ENCODE measurements at places on chromosomes 6 and 20.

DNA sequence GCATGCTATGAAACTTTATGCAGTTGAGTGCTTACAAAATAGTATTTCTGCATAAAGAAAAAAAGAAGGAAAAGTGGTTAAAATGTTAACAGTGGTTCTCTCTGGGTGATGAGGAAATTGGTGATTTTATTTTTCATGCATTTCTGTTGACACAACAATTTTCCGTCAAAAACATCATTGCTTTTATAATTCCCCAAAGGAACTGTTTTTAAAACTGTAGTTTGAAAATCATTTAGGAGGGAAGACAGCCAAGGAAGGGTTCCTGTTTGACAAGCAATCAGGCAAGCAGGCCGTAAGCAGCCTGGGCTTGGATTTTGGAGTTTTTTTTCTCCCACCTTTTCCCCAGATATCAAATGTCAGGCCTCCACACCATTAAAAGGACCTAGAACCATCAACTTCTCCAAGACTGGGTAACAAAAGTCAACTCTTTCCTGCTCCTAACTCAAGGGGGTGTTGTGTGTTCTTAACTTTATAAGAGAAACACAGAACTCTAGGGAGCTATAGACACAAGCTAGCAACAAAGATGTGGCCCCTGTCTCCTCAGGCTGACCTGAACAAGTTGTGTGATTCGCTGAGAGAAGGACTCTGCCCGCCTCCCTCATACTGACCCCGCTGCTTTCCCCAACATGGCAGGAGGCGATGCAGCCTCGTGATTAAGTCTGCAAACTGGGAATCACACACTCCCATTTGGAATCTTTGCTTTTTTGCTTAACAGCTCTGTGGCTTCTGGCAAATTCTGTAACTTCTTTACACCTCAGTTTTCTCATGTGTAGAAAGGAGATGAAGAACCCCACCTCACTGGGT is 146.6 kb downstream of the BCAS1 start:
- no peak for DNase-seq

- DNase-seq: peak; percentile 43
These were observed 659 bp downstream of the CEP85L start for GRCh38 chr6:118650582-118651281.

- no peak for DNase-seq
These were observed 53.6 kb downstream of the CDC40 start for GRCh38 chr6:110233770-110234374.

- DNase-seq: peak; percentile 17
These were observed 159.7 kb upstream of the RPS6KA2 start for GRCh38 chr6:166786704-166787293.

- DNase-seq: no peak
These were observed 23.6 kb downstream of the CDC5L start for GRCh38 chr6:44411141-44411540.

GRCh38 chr6:7391151-7391550 is 1.5 kb downstream of the RIOK1 start:
- DNase-seq: no peak

- DNase-seq: no peak
These were observed 581.1 kb upstream of the CITED2 start for GRCh38 chr6:139955366-139956155.

DNA sequence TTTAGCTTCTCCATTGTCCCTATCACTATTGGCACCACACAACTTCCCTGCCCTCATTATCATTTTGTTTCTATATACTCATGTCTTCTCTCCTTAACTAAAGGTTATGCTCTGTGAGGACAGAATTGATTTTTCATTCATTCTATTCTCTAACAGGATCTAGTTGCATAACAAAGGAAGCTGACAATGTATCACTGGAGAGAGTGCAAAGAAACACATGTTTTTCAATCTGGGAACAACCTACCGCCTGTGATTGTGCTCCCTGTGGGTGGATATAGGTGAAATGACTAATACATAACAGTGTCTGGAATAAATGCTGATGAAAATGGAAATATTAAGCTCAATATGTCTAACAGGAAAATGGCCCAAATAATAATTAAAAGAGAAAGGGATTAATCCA is 56.6 kb downstream of the COL12A1 start:
- DNase-seq: no peak

DNA sequence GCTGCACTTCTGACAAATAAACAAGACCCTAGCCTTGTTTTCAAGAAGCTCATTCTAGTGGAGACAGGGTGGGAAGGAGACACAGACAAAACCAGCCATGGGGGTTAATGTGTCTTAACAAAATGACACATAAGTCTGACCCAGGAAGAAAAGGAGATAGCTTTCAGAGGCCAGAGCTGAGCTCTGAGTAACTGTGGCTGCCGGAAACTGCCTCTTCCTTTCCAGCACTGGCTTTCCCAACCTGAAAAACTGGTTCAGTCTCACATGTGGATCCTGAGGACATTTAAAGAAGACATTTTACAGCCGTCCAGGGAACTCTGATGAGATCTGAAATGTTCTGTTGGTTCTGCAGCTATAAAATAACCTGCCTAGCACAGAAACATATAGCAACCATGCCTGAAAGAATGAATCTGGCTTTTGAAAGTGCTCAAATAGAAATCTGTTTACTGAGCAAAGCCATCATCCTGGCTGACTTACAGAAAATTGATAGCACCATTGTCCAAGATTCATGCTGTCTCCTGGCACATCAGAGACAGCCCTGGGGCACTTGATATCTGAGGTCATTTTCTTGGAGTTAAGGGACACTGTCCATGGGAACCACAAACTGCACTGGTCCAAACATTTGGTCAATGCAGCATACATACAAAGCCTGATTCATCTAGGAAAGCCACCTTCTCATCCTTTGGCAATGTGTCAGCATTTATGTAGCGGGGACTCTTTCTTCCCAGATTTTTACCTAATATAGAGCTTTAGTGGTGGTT is 83.2 kb upstream of the PAX1 start:
- DNase-seq: no peak

Data from T-helper 2 cell treated with Interferon-gamma antibody and Interleukin-4, amounts not matched to agents 5 μg/mL and 100 μg/mL, for 36 hours (primary cell).